ENCODE measurements at places on chromosomes 3 and 15.

- DNase-seq, result no peak
Observed at GRCh38 chr15:44550256-44550655, 13.3 kb downstream of the EIF3J start.

GRCh38 chr3:192273001-192273696, 454.2 kb downstream of the FGF12 start:
- DNase-seq, result no peak

DNA sequence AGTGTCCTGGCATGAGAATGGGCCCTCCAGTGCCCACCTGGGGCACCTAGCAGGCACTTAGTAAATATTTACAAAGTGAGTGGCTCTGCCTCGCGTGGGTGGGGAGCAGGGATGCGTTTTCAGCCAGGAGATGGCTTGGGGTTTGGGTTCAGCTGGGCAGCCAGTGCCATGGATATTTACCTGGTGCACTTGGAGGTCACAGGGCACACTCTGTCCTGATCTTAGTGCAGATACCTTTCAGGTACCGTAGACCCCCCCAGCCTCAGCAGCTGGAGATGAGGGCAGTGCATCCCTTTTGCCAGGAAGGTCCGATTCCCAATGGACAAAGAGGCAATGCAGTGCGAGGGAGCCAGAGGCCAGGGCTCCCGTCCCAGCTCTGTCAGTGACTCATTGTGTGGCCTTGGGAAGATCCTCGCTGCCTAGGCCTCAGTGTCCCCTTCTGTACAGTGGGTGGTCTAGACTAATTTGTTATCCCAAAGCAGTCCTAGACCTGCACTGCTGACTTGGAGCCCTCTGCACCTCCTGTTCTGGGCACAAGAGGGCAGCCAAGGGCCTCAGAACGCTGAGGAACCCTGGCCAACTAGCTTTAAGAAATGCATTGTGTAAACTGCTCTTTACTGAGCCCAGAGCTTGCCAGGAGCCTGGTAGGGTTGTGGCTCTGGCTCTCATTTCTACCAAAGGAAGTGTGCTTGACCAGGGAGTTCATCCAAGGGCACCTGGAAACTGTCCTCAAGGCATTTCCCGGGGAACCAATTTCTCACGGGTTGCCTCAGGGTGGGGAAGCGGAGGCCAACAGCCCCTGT, 16.0 kb downstream of the HDAC11 start:
- DNase-seq, result peak; percentile 13

DNA sequence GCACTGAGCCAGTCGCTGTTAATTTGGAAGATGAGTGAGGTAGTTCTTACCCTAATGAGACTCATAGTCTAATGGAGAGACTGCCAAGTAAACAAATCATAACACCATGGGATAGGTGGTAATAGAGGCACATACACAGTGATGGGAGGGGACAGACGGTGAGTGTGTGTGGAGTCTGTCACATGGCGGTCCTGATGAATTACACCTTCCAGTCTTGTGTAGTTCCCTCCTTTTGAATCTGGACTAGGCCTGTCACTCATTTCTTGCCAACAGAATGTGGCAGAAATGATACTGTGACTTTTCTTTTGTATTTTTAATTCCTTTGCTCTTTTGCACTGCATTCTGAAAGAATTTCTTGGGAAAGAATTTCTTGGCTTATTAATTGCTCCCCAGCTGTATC, 78.1 kb downstream of the NR1D2 start:
- peak; percentile 18 for DNase-seq

DNA sequence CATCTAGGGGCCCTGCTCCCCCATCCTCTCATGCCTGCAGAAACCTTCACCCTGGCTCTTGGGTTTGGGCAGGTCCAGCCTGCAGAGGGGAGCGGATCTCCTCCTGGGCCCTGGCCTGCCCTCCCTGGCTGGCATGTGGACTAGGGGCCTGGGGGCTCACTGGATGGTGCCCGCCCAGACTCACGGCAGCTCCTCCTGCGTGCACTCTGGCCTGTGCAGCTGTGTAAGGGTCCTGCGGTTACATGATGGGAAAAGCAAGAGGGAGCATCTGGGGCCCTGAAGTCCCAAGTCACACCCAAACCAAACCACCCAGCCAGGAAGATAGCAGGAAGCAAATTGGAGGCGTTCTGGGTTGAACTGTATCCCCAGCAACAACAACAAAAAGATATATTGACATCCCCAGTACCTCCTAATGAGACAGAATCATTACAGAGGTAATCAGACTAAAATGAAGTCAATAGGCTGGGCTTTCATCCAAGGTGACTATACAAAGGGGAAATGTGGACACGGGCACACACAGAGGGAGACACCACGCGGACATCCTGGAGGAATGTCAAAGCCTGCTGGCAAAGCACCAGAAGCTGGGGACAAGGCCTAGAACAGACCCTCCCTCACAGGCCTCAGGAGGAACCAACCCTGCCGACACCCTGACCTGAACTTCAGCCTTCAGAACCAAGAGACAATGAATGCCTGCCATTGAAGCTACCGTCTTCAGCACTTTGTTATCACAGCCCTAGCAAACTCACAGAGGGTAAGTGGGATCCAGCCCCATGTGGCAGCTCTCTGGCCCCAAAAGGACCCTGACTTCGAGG, 10.4 kb upstream of the CLK3 start:
- DNase-seq, result peak; percentile 40

GRCh38 chr15:101158166-101159095, 93.4 kb downstream of the CHSY1 start:
- no peak for DNase-seq

DNA sequence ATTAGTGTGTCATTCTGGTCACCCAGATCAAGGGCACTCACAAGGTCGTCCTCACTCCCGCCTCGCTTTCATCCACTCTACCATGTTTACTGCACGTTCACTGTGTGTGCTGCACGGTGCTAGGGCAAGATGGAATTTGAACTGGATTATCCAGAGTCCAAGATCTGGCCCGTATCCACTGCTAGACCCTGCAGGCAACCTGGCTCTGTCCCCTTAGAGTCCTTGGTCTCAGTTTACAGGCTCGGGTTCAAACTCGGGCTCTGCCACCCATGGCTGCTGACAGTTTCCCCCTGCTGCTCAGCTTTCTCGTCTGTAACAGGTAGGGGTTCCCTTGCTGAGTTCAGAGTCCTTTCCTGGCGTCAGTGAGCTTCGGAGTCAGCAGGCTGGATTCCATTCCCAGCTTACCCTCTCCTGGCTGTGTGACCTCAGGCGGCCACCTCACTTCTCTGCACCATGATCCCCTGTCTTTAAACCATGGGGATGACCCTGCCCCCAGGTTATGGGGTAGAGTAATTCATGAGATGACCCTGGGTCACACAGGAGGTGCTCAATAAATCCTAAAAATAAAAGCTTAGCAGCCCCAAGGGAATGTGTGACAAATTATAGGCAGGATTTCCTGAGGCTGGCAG, 79.6 kb upstream of the SLC6A6 start:
- no peak for DNase-seq

DNA sequence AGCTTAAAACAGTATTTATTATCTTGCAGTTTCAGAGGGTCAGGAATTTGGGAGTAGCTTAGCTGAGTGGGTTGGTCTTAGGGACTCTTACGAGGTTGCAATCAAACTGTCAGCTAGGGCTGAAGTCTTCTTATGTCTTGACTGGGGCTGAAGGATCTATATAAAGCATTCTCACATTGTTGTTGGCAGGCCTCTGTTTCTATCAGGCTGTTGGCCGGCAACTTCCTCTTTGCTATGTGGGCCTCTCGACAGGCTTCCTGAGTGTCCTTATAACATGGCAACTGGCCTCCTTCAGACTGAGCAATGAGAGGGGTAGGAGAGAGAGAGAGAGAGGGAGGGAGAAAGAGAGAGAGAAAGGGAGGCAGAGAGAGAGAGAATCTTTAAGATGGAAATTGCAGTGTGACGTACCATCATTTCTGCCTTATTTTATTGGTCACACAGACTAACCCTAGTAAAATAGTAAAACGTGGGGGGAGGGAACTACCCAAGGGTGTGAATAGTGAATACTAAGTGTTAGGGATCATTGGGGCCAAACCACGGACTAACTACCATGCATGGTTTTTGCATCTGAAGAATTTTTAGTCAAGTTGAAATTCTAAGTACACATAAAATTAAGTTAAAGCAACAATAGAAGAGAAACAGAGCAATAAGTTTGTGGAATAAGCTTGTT, 16.1 kb downstream of the FGF7 start:
- DNase-seq, result no peak

GRCh38 chr15:68010361-68011153, 43.6 kb upstream of the PIAS1 start:
- no peak for DNase-seq

- DNase-seq, result no peak
Observed at GRCh38 chr15:51846463-51847230, 17.2 kb downstream of the TMOD3 start.

DNA sequence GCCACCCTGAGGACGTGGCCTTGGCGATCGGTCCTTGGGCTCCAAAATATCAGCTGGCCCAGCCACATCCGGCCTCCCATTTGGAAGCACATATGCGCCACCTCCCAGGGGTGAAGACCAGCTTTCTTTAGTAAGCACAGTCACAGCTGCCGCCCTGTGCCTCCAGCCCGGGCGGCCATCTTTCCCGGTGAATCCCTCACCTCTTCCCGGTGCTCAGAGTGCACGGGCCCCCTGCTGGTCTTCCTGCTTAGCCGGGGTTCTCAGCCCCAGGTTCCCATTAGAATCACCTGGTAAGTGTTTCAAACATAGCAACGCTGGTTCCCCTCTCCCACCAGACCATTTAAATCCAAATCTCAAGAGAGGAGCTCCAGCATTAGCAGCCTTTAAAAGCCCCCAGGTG, 232.2 kb downstream of the VPS13C start:
- no peak for DNase-seq

DNA sequence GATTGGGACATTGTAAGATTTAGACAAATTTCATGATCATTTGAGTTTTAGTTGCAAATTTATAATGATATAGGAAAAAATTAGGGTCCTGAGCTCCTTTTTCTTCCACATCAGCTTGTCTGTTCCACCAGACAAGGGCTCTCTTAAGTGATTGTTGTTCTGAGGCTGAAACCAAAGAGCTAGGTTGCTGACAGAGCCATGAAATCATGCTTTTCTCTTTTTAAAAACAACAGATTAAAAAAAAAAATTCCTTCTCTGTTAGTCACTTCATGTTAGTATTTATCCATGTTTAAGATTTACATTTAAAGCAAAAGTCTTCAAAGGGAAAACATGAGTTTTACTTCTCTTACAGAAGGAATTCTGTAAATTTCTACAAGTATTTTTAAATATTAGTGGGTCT, 56.8 kb downstream of the ATP2C1 start:
- DNase-seq, result no peak

DNA sequence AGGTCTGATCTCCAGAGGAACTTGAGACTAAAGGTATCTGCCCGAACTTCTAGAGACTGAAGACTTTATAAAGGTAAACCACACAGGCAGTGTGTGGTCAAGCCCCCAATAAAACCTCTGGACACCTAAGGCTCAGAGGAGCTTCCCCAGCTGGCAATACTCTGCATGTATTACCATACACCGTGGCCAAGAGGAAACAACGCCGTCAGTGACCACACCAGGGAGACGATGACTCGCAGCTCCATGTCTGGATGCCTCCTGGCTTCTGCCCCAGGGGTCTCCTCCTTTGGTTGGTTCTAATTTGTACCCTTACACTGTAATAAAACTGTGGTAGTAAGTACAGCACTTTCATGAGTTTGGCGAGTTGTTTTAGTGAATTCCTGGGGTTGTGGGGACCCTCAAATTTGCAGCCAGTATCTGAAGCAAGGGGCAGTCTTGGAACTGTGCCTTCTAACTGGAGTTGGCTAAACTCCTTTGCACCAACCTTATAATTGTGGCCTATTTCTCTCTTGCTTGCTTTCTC, 32.1 kb upstream of the BCL2L10 start:
- no peak for DNase-seq

DNA sequence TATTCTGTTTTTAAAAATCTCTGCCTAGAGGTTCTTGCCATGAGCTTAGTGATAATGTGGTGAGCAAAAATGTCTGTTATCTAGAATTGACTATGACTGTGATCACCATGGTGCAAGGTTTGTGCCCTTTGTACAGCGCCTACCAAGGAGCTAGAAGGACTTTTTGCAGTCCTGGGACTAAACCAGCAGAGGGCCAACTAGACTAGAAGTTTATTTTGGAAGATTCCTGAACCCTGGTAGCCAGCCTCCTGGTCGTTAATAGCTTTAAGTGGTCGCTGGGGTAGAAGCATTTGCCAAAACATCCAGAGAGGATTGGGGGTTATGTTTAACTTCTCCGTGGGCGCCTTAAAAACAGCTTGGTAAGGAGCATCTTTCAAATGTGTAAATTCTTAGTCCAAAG, 7.8 kb downstream of the SCG5 start:
- DNase-seq, result no peak

DNA sequence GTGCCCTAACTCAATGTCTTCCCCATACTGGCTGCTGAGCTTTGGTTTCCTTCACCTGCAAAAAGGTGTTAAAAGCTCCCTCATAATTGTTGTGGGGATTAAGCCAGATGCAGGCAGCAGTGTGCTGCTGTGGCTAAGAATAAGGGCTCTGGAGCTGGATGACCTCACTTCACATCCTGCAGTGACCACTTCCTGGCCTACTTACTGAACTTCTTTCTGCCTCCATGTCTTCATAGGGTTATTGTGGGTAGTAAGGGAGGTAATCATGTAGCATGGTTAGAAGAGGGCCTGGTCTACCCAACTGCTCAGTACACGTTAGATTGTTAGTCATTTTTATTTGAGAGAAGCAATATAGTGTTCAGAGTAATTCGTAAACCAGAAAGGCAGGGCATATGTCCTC, 18.4 kb downstream of the GYG1 start:
- DNase-seq, result no peak

DNA sequence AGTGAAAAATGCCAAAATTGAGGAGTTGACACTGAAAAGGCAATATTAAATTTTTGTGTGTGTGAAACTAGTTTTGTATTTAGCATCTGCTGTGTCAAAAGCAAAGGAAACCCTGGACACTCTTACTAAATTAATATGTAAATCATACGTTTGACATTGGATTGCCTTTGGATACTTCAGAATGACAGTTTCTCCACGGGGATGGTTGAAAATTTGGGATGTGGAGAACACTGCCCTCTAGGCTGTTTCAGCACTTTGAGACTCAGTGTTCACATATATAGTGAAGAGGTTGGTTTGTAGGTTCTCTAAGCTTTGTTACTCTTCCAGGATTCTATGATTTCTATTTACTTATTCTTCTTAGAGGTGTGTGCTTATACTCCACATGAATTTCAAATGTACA, 3.0 kb downstream of the ROBO2 start:
- no peak for DNase-seq

- peak; percentile 4 for DNase-seq
Observed at GRCh38 chr3:186783731-186784515, 546 bp downstream of the EIF4A2 start.

DNA sequence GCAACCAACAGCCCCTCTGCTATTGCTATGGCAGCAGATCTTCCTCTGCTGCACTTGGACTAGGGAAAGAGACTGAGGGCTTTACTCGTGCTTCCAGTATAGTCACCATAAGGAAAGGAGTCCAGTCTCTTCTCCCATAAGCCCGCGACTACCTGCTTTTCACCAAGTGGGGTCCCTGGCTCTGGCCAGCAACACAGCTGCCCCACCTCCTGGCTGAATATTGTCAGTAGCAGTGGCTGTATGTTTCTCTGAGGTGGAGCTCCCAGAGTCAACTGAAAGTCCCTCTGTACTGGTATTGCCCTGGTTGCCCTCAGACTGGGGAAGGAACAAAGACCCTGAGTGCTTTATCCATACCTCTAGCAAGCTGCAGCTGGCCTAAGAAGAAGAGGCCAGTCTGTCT, 719.6 kb downstream of the SQOR start:
- DNase-seq, result no peak

GRCh38 chr3:190697901-190698300, 164.6 kb downstream of the GMNC start:
- DNase-seq, result no peak

Measured in NCI-H748 treated with DMSO at 0.1 percent for 48 hours (cell line).